ENCODE measurements at places on chromosomes 1 and 21.

DNA sequence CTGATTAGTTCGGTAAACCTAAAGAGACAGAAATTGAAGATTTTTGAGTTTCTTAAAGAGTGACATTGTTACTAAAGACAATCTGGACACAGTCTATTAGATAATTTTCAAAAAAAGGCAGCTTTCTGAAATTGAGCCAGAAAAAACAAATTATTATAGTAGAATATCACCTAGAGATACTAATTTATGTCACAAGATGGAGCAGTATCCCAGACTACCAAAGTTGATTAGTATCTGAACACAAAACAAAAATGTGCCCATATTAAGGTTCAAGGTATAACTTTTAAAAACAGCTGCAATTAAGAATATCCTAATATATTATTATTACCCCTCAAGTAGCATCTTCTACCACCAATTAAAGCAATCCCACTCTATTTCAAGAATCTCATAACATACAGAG is 40.5 kb upstream of the SYT2 start:
- ATAC-seq: no peak

DNA sequence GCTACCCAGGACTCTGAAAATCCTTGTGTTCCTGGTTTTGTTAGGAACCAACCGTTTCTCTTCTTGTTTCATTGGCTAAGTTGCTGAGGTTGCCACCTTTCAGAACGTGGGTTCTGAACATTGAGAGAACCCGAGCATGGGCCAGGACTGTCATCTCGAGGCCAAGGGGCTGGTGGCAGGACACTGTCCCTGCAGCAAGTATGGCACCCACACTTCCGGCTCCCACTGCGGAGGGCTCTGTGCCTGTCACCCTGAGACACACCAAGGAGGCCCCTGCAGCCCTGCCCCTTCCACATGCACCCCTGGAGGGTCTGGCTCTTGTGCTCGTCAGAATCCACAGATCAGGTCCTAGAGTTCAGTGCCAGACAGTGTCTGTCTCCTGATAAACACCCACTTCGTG is 39.1 kb upstream of the LRRC3 start:
- ATAC-seq: no peak

DNA sequence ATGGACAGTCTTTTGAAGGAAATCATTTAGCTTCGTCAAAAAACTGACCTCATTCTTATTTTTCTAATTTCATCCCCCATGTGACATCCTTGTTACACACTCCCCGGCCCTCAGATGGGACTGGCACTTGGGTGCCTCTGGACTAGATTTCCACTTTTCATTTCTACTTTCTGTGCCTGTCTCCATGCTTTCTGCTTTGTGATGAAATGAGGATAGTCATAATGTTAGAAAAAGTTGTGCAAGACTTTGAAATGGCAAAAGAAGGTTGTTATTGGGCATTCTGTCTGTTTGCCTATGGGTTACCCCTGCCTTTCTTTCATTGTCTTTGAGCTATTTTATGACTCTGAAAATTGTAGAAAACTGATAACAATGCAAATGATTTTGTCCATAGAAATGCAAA is 54.9 kb downstream of the MDM4 start:
- ATAC-seq: no peak

DNA sequence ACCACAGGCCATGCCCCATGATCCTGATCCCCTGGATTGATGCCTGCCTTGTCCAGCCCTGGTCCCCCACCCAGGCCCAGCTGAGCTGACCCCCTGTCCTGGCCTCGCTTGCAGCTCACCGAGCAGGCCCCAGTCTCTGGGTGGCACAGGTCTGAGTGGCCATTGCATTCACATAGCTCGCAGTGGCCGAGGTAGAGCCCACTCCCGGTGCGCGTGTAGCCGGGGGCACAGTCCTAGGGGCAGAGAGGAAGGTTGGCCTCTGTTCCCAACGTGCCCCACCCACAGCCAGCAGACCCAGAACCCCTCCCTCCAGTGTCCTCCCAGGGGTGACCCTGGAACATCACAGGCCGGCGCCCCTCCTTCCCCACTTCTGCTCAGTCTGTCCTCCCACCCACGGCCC is 51.9 kb downstream of the LDLRAD2 start:
- no peak for ATAC-seq

GRCh38 chr1:80837066-80837465 is 963.7 kb upstream of the ADGRL2 start:
- no peak for ATAC-seq

All from motor neuron (in vitro differentiated cells).